Heart right ventricle (tissue), 16 donors: ENCODE measurements at places on chromosomes 7 and 10.

GRCh38 chr7:107953265-107953923 is 49.6 kb downstream of the LAMB1 start:
- no peak for DNase-seq

GRCh38 chr10:15344876-15345285 is 26.2 kb downstream of the FAM171A1 start:
- DNase-seq, result no peak

DNA sequence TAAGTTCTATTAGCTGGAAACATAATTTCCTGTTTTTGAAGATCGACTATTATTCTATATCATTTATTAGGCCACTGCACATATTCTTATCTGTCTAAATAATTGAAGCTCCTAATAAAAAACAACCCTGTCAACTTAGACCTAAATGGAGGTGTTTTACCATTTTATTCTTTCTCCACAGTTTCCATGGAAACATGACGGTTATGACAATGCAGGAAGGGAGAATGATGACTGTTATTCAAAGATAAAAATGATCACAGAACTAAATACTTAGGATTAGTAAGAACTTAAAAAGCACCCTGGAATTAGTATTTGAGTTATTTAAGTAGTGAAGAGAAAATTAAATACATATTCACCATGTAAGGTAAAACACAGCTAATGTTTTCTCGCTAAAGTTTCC is 119.9 kb upstream of the DKK1 start:
- DNase-seq, result no peak

- DNase-seq, result no peak
These were observed 29.4 kb upstream of the SMNDC1 start for GRCh38 chr10:110334061-110334656.

DNA sequence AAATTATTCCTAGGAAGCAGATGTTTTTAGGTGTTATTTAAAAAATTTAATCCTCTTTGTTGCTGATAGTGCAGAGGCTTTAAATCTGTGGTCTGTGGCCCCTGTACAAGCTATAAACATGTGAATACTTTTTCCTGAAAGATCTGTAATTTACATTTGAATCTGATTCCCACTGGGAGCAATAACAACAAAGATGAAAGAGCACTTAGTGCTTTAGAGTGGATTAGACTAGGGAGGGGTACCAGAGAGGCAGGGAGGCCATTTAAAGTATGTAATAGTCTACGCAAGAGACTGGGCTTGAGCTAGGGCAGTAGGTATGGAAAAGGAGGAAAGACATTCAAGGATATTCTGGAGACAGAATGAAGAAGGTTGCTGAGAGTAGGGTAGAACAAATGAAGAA is 19.1 kb downstream of the BTRC start:
- no peak for DNase-seq

- no peak for DNase-seq
These were observed 17.9 kb downstream of the SCIN start for GRCh38 chr7:12588259-12588904.

DNA sequence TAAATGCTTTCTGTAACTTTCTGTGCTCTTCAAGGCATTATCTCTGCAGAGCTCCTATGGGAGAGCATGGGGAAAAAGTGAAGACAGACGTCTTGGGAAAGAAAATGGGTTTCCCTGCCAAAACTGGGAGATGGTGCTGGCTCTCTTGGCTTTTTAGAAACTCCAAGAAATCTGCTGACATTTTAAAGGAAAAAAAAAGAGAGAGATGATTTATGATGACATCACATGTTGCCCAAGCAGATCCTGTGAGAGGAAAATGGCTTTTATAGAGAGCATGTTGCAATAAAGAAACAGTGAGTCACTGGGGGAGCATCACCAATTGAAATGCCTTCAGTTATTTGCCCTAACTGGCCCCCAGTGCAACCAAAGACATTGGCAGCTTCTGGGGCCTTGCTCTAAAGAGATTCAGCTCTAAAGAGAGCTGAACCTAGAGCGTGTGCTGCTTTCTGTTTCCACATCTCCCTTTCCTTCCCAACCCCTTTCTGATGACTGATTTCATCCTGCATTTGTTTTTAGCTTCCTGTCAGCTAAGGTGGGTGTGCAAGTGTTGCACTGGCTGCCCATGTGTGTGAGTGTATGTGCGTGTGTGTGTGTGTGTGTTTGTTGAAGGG is 37.7 kb downstream of the LRMDA start:
- DNase-seq, result peak; percentile 20

DNA sequence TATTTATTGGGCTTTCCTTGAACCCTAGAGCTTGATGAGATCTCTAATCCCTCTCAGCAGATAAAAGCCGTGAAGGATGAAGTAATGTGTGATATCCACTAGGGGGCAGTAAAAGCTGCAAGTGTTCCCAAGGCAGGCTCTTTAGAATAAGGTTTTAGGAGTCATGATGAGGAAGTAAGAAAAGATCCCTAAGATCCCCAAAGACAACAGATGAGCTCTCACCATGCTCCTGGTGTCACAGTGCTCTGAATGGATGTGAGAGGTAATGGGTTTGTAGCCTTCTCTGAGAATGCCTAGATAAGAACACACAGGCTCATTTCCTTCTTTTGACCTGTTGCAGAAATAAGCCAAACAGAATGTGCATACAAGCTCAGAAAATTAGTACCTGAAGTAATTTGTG is 70.4 kb upstream of the ITPRID1 start:
- DNase-seq, result no peak

GRCh38 chr7:646487-646886 is 80.0 kb upstream of the DNAAF5 start:
- no peak for DNase-seq

DNA sequence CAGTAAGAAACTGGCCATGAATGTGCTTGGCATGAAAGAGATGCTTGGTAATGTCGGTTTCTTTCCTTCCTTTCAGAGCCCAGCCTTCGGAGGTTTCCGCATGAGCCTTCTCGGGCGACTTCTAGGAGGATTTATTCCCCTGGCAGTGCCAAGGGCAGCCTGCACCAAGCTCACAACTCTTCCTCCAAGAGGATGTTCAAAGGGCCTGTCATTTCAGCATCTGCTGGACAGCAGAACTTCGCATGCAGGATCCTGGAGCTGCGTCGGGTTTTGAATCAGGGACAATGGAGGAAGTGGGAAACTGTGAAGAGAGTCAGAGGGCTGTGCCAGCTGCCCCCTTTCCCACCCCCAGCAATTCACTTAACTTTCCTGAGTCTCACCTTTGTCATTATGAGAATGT is 21.3 kb downstream of the GOLGA7B start:
- DNase-seq, result no peak

GRCh38 chr7:101125989-101126650 is 784 bp upstream of the SERPINE1 start:
- DNase-seq, result peak; percentile 76

- no peak for DNase-seq
These were observed 8.8 kb upstream of the CRPPA start for GRCh38 chr7:16430133-16430532.

DNA sequence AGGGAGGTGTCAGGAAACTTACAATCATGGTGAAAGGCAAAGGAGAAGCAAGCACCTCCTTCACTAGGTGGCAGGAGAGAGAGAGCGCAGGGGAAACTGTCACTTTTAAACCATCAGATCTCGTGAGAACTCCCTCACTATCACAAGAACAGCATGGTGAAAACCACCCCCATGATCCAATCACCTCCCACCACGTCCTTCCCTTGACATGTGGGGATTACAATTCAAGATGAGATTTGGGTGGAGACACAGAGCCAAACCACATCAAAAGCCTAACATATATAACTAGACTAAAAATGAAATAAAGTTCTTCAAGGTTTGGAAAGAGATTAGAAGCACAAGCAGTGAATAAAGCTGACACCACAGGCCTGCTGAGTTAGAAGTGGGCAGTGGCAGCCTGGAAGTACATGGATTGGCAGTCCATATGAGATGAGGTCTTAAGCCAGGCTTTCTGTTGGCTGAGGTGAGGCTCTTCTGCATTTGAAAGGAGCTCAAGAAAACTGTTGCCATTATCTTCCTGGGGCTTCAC is 96.4 kb upstream of the MDFIC start:
- DNase-seq, result no peak
